ENCODE measurements at places on chromosomes 3 and 15. TPM values are rescaled to one million over a fixed set of nuclear protein-coding genes. Genes with fewer than 3 reads are reported as not detected.

TGM4 gene
- 0.14 TPM for polyA plus RNA-seq

SLC12A8 gene
- polyA plus RNA-seq = not detected

PLCH1 gene
- polyA plus RNA-seq = not detected

CLDN18 gene
- polyA plus RNA-seq = not detected

STXBP5L gene
- polyA plus RNA-seq = not detected

TM4SF18 gene
- not detected for polyA plus RNA-seq

AKAP13 gene
- 106 TPM for polyA plus RNA-seq

SLC7A14 gene
- not detected for polyA plus RNA-seq

MASP1 gene
- not detected for polyA plus RNA-seq

BCHE gene
- not detected for polyA plus RNA-seq

WDR72 gene
- polyA plus RNA-seq = not detected

SUSD5 gene
- polyA plus RNA-seq = not detected

ZPLD1 gene
- polyA plus RNA-seq = not detected

RASGRF1 gene
- polyA plus RNA-seq = not detected

MYRIP gene
- not detected for polyA plus RNA-seq

B3GALNT1 gene
- polyA plus RNA-seq = not detected

PRTG gene
- not detected for polyA plus RNA-seq

C3orf22 gene
- polyA plus RNA-seq = not detected

AQP9 gene
- not detected for polyA plus RNA-seq

LEKR1 gene
- polyA plus RNA-seq = 0.44 TPM

BTLA gene
- 5.7 TPM for polyA plus RNA-seq

PRKCI gene
- polyA plus RNA-seq = 18.6 TPM

MUC4 gene
- polyA plus RNA-seq = not detected

CHRD gene
- not detected for polyA plus RNA-seq

SLC51A gene
- polyA plus RNA-seq = 2.2 TPM

KCNH8 gene
- polyA plus RNA-seq = not detected

KCNMB2 gene
- polyA plus RNA-seq = not detected

CDC25A gene
- 0.78 TPM for polyA plus RNA-seq

HHATL gene
- not detected for polyA plus RNA-seq

DYNLT2B gene
- 17.2 TPM for polyA plus RNA-seq

COL6A5 gene
- not detected for polyA plus RNA-seq

EXD1 gene
- not detected for polyA plus RNA-seq

IL12A gene
- 0.81 TPM for polyA plus RNA-seq

CDHR4 gene
- polyA plus RNA-seq = not detected

Data from CD4-positive, CD25-positive, alpha-beta regulatory T cell (primary cell).